Activated CD4-positive, alpha-beta memory T cell treated with anti-CD3 and anti-CD28 coated beads, Interleukin-2, amount 10 ng/mL, durations not matched to agents 7 days and 5 days (primary cell): ENCODE measurements at places on chromosomes 11 and 22. TPM values are rescaled to one million over a fixed set of nuclear protein-coding genes. Genes with fewer than 3 reads are reported as not detected.

GRCh38 chr22:24706732-24707469, 67.6 kb downstream of the PIWIL3 start:
- peaks cover 23% of the 10 kb centered on the region for H3K27me3 ChIP-seq
- no peak for DNase-seq
- H3K27ac ChIP-seq = no peak overlapping the region
- no peak overlapping the region for H3K4me3 ChIP-seq

GRCh38 chr22:43566021-43566420, 154.2 kb downstream of the MPPED1 start:
- H3K36me3 ChIP-seq = no peaks in the 10 kb centered on the region
- no peak for DNase-seq
- H3K4me1 ChIP-seq = no peaks in the 10 kb centered on the region
- H3K27me3 ChIP-seq = peaks cover 1% of the 10 kb centered on the region
- H3K4me3 ChIP-seq = no peak overlapping the region

Gene C1QTNF4
- total RNA-seq = 0.25 TPM

GRCh38 chr11:34443136-34443535, 4.4 kb downstream of the CAT start:
- H3K27me3 ChIP-seq = no peaks in the 10 kb centered on the region
- H3K4me3 ChIP-seq = no peak overlapping the region
- no peak overlapping the region for H3K27ac ChIP-seq

DNA sequence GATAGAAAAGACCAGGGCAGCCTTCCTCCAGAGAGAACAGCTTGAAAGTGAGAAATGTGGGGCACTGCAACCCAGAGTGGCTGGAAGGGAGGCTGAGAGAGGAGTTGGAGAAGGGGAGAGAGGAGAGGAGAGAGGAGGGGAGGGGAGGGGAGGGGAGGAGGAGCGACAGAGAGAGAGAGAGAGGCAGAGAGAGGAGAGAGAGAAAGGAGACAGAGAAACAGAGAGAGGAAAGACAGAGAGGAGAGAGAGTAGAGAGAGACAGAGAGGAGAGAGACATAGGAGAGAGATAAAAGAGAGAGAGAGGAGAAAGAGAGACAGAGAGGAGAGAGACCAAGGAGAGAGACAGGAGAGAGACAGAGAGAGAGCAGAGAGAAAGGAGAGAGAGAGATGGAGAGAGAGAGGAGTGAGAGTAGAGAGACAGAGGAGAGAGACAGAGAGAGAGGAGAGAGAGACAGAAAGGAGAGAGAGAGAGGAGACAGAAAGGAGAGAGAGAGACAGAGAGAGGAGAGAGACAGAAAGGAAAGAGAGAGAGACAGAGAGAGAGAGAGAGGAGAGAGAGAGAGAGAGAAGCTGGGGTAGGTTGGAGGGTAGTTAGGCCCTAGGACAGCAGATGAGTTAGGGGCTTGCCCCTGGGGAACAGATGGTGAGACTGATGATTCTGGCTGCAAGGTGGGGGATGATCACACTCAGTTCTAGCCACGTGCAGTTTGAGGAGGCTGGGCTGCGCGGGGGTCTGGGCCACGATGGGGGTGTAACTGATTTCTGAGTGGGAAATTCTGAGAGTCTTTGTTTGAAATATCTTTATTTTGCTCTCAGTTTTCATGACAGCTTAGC, 8.5 kb upstream of the SCYL1 start:
- no peak for DNase-seq
- peaks cover 5% of the 10 kb centered on the region for H3K27me3 ChIP-seq
- H3K27ac ChIP-seq = no peak overlapping the region
- no peaks in the 10 kb centered on the region for H3K36me3 ChIP-seq

Gene HBG1
- total RNA-seq = not detected

Gene ELF5
- total RNA-seq = not detected

Gene WNT7B
- total RNA-seq = not detected

DNA sequence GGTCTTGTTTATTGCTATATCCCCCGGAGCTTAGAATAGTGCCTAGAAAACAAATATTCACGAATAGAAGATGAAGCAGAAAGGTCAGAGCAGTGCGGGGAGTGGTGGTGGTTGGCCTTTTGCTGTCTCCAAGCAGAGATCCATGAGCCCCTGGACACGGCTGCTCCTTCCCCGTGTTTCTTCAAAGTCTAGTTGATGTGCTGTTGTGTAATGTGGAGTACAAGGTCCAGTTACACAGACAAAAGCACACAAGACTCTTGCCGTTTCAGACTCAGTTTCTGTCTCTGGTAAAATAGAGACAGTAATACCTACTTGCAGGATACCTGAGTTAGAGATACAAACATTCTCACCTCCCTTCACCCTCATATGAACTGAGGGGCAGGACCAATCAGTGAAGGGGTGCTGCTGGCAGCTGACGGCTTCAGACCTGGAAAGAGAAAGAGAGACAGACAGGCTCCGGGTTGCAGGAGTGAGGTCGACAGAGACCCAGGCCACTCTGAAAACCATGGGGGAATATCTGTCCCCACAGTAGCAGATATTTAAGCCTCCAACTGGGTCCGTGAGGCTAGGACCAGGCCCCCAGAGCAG, 56.2 kb downstream of the RASSF10 start:
- DNase-seq = no peak
- H3K36me3 ChIP-seq = no peaks in the 10 kb centered on the region
- no peak overlapping the region for H3K27ac ChIP-seq
- peaks cover 13% of the 10 kb centered on the region for H3K27me3 ChIP-seq
- no peak overlapping the region for H3K4me3 ChIP-seq

GRCh38 chr11:10410106-10410843, 44.8 kb upstream of the AMPD3 start:
- H3K36me3 ChIP-seq = no peaks in the 10 kb centered on the region
- peaks cover 59% of the 10 kb centered on the region for H3K4me1 ChIP-seq
- H3K27ac ChIP-seq = no peak overlapping the region
- H3K27me3 ChIP-seq = no peaks in the 10 kb centered on the region
- no peak overlapping the region for H3K4me3 ChIP-seq
- no peak for DNase-seq

Gene GANAB
- 278 TPM for total RNA-seq

Gene UBQLN3
- not detected for total RNA-seq
